ENCODE measurements at places on chromosomes 6 and 20. TPM values are rescaled to one million over a fixed set of nuclear protein-coding genes. Genes with fewer than 3 reads are reported as not detected.

TTLL9 gene
- not detected for total RNA-seq

DNA sequence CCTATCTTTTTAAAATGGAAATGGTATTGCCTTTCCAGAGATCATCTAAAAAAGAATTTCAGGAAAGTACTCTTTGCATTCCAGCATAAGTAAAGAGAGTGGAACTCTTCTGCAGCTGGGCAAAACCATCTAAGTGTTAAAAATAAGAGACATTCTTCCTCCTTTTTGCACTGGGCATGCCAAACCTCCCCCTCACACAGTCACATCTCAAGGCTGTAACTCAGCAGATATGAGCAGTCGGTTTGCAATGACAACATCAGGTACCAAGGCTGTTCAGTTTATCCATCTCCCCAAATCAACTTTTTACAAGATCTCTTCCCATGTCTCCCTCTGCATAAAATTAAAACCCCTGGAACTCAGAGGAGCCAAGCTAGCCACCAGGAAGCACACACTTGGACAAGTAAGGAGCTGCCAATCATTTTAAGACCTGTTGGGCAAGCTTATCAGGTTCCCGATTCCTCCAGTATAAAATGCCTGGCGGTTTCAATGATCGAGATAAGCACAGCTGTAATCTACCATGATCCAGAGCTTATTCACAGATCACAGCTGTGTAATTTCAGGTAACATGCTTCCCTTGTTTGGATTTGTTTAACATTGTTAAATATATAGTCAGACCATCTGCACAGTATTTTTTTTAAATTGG is 23.2 kb downstream of the ID4 start:
- no peaks in the 10 kb centered on the region for H3K36me3 ChIP-seq
- DNase-seq: no peak
- no peak overlapping the region for H3K27ac ChIP-seq
- no peaks in the 10 kb centered on the region for H3K4me1 ChIP-seq
- H3K27me3 ChIP-seq: peaks cover 18% of the 10 kb centered on the region

GRCh38 chr6:101477436-101477835 is 83.9 kb downstream of the GRIK2 start:
- H3K27me3 ChIP-seq: no peaks in the 10 kb centered on the region
- peaks cover 14% of the 10 kb centered on the region for H3K4me1 ChIP-seq
- no peak overlapping the region for H3K27ac ChIP-seq
- no peak for DNase-seq
- no peaks in the 10 kb centered on the region for H3K36me3 ChIP-seq

DNA sequence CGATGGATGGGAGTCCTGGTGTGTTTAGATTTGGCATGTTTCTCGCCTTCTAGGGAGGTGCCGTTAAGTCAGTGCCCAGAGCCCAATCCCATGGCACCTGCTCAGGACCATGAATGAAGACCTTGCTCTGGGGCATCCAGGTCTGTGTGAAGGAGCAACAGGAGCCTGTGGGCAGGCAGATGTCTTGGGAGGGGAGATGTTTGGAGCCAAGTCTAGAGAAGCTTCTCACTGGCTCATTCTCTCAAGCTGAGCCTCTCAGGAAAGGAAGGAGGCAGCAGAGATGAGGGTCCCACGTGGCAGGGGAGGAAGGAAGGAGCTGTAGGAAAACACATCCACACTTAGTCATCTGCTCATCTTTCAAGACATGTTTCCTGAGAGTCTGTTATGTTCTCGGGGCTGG is 9.5 kb upstream of the SIRPB1 start:
- no peak overlapping the region for H3K27ac ChIP-seq
- no peak overlapping the region for H3K4me3 ChIP-seq
- H3K27me3 ChIP-seq: peaks cover 48% of the 10 kb centered on the region
- H3K4me1 ChIP-seq: peaks cover 12% of the 10 kb centered on the region
- H3K36me3 ChIP-seq: no peaks in the 10 kb centered on the region
- no peak for DNase-seq

Measured in HFFc6 (cell line).